ENCODE measurements at places on chromosomes 11 and 22.

DNA sequence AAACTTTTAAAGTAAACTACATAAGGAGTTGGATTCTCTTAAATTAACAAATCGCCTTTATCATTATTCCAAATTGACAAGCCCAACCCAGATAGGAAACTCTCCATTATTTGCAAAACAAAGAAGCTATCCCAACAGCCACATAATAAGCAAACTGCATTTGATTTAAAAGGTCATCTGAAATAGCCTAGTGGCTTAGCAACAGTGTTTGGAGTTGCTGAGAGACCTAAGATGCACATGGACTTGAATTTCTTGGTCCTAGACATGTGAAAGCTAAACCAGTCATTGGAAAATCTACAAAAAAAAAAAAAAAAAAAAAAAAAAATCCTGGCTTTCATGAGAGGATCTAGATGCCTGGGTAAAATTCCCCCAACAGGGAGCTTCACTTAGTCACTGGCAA, 69.5 kb downstream of the PRCP start:
- DNase-seq: no peak

DNA sequence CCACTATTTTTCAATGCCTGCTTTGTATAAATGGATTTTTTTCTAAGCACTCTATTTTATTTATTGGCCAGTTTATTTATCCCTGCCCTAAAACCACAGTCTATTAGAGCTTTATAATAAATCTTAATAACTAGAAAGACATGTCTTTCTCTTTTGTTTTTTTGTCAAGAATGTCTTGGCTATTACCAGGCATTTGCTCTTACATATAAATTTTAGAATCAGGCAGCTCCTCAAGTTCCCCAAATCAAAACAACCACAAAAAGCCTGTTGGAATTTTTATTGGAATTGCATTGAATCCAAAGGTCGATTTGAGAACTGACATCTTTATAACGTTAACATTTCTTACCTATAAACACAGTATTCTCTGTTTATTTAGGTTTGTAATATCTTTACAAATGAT, 85.8 kb upstream of the SC5D start:
- no peak for DNase-seq

DNA sequence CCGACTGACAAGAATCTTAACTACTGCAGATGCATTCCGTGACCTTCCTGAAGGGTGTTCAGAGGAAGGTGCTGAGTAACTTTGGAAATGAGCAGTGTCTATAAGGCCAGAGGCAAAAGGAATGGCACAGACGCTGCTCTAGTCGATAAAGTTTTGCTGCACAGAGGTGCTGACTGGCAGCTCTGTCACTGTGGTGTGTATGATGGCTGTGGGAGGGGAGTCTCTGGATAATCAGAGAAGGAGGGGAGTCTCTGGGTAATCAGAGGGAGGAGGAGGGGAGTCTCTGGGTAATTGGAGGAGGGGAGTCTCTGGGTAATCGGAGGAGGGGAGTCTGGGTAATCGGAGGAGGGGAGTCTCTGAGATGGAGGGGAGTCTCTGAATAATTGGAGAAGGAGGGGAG, 18.4 kb downstream of the PTDSS2 start:
- no peak for DNase-seq

DNA sequence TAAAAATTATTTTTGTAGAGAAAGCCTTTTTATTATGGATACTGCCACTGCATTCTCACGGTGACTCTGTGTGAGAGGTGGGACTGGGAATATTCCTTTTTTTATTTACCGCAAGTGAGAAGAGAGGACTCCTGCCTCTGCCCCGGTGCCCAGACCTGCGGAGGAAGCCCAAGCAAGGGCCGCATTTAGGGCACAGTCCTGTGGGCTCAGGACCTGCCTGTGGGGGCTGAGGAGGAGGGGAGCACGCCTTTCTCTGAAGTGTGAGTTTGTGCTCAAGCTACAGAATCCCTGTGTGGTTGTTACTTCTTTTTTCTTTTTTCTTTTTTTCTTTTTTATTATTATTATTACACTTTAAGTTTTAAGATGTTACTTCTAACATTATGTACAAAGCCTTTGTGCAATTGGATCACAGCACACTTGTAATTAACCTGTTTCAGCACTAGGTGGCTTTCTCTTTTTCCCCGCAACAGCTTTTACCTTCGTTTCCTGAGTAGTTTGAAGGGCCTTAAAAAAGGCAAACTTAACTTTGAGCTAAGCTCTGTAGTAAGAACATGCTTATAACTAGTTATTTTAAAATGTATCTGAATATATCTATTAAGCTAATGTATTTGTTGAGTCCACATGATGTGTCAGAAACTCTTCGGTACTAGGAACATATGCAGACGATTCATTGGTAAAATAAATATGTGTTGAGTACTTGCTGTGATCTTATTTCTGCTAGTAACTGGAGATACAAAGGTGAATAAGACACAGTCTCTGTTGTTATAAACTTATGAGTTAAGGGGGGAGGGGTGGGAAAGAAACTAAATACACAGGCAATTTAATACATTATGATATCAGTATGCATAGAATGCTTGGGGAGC, 18.3 kb downstream of the AMOTL1 start:
- DNase-seq: no peak

- no peak for DNase-seq
These were observed 9.4 kb downstream of the LDLRAD3 start for GRCh38 chr11:35953081-35953760.

Measured in activated CD8-positive, alpha-beta memory T cell treated with anti-CD3 and anti-CD28 coated beads, Interleukin-2, amount 50 U/mL, for 4 hours (primary cell).